ENCODE measurements at places on chromosomes 4 and X. TPM values are rescaled to one million over a fixed set of nuclear protein-coding genes. Genes with fewer than 3 reads are reported as not detected.

- no peak for DNase-seq
Measured at GRCh38 chrX:78102091-78102490, 2.0 kb upstream of the PGK1 start.

The KCND1 gene
- 5.5 TPM for total RNA-seq

DNA sequence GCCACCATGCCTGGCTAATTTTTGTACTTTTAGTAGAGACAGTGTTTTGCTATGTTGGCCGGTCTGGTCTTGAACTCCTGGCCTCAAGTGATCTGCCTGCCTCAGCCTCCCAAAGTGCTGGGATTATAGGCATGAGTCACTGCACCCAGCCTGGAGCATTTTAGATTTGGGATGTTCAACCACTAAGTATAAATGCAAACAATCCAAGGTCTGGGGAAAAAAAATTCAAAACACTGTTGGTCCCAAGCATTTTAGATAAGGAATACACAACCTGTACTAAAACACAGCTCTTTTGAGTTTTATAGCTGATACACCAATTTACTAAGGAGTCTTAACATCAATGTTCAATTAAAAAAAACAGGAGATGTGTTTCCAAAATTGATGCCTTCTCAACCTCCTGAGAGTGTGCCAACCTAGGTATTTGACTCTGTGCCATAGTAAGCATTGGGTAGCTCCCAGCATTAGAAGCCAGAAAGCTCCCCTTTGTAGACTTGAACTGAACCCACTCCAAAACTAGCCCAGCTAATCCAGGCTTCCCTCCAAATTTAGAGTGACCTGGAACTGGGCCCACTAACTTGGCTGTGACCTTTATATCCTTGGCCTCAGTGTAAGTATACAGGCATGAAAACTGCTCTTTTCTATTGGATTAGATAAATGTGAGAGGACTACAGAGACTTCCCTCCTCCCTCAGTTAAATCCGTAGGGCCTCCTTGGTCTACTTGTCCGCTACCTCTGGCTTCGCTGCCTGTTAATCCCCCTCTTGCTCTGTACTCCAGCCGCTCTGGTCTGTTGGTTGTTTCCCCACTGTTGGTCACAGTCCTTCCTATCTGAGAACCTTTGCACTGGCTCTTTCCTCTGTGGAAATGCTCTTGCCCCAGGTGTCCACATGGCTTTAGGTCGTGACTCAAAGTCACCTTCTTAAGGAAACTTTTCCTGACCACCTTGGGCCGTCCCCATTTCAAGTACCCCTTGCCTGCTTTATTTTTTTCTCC, 77.6 kb downstream of the CCKAR start:
- no peak for DNase-seq

DNA sequence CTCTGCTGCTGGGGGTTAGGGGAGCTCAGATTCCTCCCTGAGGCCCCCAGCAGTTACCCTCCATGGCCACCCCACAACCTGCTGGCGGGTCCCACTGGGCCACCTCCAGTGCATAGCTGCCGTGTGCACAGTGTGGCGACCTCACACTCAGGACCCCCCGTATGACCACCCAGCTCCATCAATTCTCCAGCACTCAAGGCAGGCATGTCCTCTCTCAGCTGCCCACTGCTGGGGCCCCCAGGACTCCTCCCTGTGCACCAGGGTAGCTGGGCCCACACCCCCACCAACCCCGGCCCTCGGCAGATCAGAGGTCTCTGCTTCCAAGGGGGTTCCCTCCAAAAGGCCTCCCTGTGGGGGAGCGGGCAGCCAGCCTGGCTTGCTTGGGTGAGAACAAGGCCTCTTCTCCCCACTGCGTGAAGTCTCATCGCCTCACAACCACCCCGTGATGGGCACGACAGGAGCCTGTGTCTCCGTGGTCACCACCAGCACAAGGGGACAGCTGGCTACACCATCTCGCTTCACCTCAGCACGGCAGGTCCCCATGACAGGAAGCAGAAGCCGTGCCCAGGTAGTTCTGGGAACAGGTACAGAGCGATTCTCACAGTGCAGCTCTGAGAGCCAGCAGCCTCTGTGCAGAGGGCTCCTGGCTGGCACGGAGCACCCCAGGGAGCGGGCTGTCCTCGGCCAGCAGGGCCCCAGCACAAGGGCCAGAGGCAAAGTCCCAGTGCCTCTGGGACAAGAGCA, 4.6 kb upstream of the HAUS3 start:
- DNase-seq = no peak

- no peak for DNase-seq
Measured at GRCh38 chr4:875818-876423, 50.0 kb upstream of the CPLX1 start.

- DNase-seq = no peak
Measured at GRCh38 chrX:78643874-78644273, 15.3 kb downstream of the RTL3 start.

The S100G gene
- not detected for total RNA-seq

All from Panc1 (cell line).